Cerebellum (tissue), 4 donors: ENCODE measurements at places on chromosomes 12 and 14.

DNA sequence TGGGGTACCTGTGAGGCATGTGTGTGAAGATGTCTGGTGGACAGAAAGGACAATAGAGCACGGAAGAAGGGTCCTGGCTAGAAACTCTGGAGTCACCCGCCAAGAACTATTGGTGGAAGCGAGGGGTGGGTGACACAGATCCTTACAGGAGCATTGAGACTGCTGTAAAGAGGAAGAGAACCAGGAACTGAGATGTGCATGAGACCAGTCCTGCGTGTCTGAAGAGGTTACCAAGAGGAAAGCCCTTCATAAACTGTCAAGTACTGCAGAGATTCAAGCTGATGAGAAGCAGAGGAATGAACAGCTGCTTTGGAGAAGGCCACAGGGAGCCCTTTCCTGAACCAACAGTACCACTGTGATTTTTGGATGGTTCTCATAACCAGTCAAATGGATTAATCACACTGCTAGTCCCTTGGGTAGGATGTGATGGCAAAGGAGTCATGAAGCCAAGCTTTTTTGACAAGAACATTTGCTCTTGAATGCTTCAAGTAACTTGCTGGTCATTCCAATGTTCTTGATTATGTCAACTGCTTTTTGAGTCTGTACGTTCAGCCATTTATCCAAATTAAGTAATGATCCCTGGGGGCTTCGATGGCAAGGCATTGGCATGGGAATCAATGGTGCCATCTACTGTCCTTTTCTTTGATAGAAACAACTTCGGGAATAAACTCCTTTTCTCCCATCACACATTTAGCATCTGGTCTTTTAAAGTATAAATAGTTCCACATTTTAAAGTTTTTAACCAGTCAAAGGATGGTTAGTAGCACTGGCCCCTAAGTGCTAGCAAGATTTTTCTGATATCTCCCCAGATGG lies 42.9 kb downstream of the GPR135 start:
- DNase-seq = no peak

DNA sequence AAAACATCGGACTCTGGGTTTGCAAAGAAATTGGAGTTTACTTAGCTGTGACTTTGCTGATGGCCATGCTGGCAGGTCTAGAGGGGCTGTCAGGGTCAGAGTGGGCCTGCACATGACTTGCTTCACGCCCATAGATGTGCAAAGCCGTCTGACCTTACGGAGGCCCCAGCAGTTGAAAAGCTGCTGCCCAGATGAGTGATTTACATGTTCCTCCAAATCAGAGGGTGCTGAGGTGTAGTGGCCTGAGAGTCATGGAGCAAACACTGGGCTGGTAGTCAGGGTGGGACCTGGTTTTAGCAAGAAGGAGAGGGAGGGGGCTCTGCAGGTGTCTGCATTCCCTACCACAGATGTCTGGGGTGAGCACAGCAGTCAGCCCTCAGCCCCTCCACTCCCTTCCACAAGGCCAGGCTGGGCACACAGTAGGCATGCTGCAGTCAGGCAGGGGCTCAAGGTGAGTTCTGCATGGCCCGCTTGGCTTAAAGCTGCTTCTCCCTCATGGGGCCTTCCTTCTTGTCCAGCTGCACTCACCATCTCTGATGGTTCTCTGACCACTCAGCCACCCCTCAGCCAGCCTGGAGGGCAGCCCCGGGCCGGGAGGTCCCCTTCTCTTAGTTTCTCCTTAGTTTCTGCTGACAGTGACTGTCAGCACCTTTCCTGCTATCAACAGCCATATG lies 34.2 kb upstream of the EML1 start:
- DNase-seq = no peak

DNA sequence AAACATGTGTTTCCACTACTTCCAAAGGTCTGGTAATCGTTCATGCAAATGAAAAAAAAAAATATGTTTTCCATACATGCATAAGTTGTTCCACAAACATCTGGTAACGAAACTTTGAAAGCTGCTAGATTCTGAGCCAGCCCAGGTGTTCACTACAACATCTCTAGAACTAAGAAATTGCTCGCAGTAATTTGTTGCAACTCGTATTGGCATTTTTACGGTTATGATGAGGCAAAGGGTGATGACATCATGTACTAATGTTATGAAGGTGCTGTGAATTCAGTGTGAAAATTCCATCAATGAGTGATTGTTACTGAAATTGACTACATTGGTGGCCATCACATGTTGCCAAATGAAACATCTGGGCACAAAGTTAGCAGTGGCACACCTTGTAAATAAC lies 31.9 kb upstream of the CCDC91 start:
- DNase-seq = no peak

- no peak for DNase-seq
Observed at GRCh38 chr12:11130999-11131398, 3.4 kb downstream of the TAS2R30 start.

- no peak for DNase-seq
Observed at GRCh38 chr14:52876806-52877205, 74.0 kb downstream of the FERMT2 start.

- no peak for DNase-seq
Observed at GRCh38 chr14:66295386-66295785, 190.8 kb upstream of the CCDC196 start.
